ENCODE measurements at places on chromosomes 3 and 15.

GRCh38 chr15:101151288-101151687 lies 100.6 kb downstream of the CHSY1 start:
- no peak for DNase-seq

DNA sequence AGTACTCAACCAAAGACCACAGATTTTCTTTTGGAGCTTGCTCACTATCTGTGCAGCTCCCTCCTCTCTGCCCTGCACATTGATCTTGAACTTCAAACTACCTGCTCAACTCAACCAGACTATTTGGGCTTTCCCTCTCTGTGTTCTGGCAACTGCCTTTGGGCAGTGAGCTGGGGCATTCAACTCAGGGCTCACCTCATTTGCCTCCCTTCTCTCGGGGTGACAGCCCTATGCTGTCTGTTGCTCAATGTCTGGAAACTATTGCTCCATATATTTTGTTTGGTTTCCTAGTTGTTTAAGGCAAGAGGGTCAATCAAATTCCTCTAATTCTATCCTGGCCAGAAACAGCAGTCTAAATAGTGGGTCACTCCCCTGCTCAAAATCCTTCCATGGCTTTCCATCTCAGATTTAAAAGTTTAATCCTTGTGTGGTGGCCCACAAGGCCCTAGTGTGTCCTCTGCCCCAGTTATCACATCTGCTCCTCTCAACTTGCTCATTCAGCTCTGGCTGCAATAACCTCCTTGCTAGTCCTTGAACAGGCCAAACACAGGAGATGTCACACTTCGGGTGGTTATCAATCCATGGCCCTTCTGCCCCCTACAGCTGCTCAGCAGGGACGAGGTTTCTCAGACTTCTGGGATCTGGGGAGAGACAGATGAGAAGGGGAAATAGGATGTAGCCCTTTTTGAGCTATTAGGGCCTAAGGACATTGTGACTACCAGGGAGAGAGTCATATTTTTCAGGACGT lies 67.8 kb downstream of the SNRK start:
- no peak for DNase-seq

GRCh38 chr15:72475674-72476073 lies 1.5 kb downstream of the ARIH1 start:
- no peak for DNase-seq

- DNase-seq = no peak
Observed at GRCh38 chr15:52706091-52706490, 26.9 kb upstream of the ATOSA start.

GRCh38 chr15:68518046-68518445 lies 60.7 kb upstream of the CORO2B start:
- DNase-seq = no peak
